ENCODE measurements at places on chromosomes 16 and 17. TPM values are rescaled to one million over a fixed set of nuclear protein-coding genes. Genes with fewer than 3 reads are reported as not detected.

DNA sequence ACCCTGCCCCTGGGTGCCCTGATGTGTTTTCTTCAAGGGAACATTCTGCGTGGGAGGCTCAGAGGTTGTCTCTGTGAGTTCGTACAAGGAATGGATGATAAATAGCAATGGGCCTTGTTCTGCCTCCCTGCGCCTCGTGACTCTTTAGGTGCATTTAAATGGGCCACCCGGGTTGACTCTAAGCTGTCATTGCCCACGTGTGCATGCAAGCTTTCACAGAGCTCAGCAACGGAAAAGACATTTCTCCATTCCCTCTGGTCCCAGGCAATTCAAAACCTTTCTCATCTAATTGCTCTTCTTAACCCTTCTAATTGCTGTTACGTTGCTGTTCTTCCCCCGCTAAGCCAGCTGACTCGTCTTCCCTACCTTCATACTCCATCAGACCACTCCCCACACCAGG is 71.5 kb upstream of the SDK2 start:
- no peaks in the 10 kb centered on the region for H3K4me1 ChIP-seq

- no peak within 1 kb of the TSS for H3K27ac ChIP-seq
- no peak for DNase-seq
- peak within 1 kb of the TSS; percentile 19 for H3K4me3 ChIP-seq
Observed at GRCh38 chr17:44758414-44759085, at the start of gene ADAM11. Gene ADAM11, plus strand, starts transcription at chr17:44758988. Its CDS starts 212 bp downstream, at chr17:44759200.

- peak overlapping the region; percentile 86 for H3K27ac ChIP-seq
- no peaks in the 10 kb centered on the region for H3K36me3 ChIP-seq
- H3K4me3 ChIP-seq, result peak overlapping the region; percentile 56
- H3K27me3 ChIP-seq, result peaks cover 10% of the 10 kb centered on the region
- peaks cover 46% of the 10 kb centered on the region for H3K4me1 ChIP-seq
Observed at GRCh38 chr17:7261379-7262191, 693 bp downstream of the CLDN7 start.

GRCh38 chr17:15023589-15024336 is 241.4 kb downstream of the PMP22 start:
- no peak overlapping the region for H3K4me3 ChIP-seq
- H3K4me1 ChIP-seq, result no peaks in the 10 kb centered on the region
- H3K36me3 ChIP-seq, result no peaks in the 10 kb centered on the region

- no peaks in the 10 kb centered on the region for H3K36me3 ChIP-seq
- H3K27me3 ChIP-seq, result no peaks in the 10 kb centered on the region
- DNase-seq, result no peak
Observed at GRCh38 chr17:8726941-8727555, 17.6 kb downstream of the CCDC42 start.

DNA sequence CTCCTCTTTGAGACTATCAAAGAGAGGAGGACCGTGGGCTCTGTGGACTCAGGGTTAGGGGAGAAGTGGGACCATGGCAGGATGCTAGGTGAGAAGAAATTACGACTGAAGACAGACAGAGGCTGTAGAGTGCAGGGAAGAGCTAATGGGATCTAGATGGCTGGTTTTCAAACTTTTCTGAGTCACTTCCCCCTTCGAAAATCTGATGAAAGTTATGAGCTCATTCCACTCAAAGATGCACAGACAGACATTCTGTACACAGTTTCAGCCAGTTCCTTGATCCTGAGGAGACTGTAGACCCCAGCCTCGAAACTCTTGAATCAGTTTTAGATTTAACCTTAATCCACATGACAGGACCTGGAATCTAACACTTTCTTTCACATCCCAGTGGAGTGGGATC is 40.7 kb downstream of the RGS9 start:
- no peak overlapping the region for H3K4me3 ChIP-seq
- no peak for DNase-seq
- H3K36me3 ChIP-seq, result no peaks in the 10 kb centered on the region

DNA sequence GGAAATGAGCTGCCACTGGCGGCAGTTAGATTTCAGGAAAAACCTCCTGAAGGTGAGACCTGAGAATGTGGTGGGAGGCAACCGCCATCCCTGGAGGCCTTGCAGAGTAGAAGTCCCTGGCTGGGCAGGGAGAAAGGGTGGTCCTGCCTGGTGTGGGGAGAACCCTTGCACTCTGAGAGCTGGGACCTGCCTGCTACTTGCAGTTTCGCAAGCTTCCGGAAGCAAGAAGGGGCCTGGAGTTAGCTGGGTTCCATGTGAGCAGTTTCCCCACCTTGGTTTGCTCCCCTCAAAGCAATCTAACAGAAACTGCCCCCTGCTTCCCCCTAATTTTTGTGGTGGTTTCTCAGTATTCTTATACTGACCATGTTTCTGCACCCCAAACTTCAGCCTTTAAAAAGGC is 6.5 kb downstream of the ZNF629 start:
- no peak overlapping the region for H3K27ac ChIP-seq
- H3K4me1 ChIP-seq, result peaks cover 35% of the 10 kb centered on the region
- no peak for DNase-seq
- H3K27me3 ChIP-seq, result no peaks in the 10 kb centered on the region

The DHX38 gene
- 56.2 TPM for total RNA-seq

The NPIPB6 gene
- total RNA-seq, result 0.76 TPM

The FADS6 gene
- total RNA-seq, result not detected

The SERPINF2 gene
- 32.6 TPM for total RNA-seq

The NUPR1 gene
- total RNA-seq, result 141 TPM

The OR1A1 gene
- not detected for total RNA-seq

The TMEM132E gene
- 0.32 TPM for total RNA-seq

Data from left lung (tissue), 14 donors.